ENCODE measurements at places on chromosomes 6 and 20.

DNA sequence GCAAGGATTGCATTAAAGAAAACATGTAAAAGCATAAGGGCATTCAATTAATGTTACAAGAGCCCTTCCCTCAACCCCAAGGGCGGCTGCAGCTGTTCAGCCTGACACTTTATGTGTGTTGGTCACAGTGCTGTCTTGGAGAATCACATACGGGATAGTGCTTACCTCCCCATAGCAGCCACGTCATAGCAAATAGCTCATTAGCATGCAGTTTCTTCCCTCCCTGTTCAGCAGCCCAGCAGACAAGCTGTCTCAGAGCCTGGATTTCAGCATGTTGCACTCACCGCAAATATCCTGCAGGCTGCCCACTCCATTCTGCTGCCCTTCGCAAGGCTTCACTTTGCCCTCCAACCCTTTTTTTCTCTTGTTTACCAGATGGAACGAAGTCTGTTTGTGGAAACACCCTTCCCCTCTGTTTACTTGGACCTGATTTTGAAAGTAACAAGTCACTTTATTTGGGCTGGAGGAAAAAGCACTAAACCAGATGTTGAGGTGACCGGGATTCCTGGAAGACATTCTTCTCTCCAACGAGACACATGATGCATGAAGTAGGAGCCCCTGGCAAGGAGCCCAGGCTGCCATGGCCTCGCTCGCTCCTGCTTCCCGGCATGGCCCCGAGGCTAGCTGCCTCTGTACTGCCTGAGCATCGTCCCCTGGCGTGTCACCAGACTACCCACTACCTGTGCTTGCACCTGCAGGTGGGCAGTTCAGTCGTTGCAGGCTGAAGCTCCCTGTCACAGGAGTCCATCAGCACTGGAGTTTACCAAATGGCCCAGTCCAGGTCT is 151.6 kb upstream of the GMDS start:
- no peak for DNase-seq

DNA sequence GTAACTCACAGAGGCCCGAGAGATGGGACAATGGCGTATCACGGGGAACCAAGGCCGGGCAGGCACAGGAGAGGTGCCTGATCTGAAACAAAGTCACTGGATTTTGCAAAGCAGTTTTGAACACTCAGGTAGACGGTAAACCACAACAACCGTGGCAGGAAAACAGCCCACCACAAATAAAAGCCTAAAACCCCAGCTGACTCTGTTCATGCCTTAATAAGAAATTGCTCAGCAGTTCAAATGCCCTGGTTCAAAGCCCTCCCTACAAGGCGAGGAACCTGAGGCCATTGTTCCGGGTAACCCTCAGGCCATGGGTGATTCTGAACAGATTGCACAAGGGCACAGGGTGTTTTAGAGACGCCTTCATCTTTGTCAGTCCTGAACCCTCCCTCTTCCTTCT is 114.2 kb downstream of the MAP3K7 start:
- DNase-seq = no peak

DNA sequence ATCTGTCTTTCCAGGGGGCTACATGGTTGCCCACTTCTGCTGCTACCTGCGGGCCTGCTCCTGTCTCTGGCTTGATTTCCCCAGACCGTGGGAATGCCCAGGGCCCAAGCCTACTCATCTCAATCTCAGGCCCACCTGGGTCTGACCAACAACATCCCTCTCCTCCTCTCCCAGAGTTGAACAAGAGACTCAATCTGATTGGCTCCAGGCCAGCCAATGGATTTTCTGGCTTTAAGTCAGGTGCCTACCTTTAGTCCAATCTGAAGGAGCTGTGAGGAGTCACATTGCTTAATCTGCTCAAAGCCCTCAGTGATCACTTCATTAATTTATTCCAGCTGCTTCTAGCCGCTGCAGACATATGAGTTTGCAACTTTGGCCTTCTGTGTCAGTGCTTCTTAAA is 162.4 kb upstream of the KCNG1 start:
- DNase-seq = no peak

GRCh38 chr20:35207950-35208611 is 18.4 kb upstream of the MMP24 start:
- DNase-seq = peak; percentile 75

- peak; percentile 37 for DNase-seq
Observed at GRCh38 chr6:111985202-111985731, 68.6 kb upstream of the CCN6 start.

- no peak for DNase-seq
Observed at GRCh38 chr6:44388887-44389286, 1.4 kb downstream of the CDC5L start.

DNA sequence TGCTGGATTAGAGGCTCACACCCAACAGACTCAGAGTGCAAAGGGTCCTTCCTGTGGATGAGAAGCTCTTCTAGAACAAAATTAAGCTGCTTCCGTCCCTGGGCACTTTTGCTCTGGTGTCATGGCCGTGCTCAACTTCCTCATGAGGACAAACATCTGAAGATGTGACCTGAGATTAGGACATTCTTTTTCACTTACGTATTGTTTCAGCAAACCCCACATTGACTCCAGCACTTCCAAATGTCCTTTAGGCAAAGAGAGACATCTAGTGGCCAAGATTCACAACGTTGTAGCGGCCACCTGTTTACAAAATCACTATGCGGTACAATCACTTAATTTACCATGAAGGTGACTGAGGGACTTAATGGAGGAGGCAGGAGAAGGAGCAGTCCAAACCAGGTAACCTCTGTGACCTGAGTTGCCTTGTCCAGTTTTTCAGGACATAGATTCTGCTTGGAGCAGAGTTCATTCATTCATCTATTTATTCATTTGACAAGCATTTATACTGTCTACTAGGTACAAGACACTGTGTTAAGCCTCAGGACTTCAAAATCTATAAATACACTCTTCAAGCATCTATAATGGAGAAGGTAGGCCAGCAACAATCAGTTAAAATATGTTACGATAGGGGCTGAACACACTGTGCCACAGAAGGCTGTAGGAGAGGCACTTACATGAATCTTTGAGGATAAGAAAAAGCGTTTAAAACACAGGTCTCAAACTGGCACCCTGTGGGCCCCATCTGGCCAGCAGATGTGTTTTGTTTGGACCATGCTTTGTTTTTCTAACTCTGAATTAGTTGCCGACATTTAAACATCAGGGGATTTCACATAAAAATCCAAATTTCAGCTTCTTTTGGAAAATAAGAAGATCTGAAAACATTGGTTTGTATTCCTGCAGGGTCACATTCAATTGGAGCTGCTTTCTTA is 5.6 kb upstream of the ADGRF1 start:
- DNase-seq = peak; percentile 70

GRCh38 chr6:43125555-43125954 is 45.5 kb upstream of the SRF start:
- no peak for DNase-seq

DNA sequence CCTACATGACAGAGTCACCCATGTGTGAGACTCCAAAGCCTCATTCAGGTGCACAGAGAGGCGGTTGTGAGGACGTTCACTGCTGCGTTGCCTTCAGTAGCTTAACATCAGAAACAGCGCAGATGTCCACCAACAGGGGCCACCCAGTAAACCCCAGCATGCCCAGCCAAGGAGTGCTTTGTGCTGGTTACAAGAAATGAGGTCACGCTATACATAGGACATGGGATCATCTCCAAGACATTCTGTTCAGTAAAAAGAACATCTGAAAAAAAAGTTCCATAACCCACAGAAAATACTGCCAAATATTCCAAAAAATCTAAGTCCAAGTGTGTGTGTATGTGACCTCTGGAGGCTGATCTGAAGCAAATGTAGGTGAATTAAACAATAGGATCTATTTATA is 16.0 kb downstream of the SLC52A3 start:
- DNase-seq = no peak

DNA sequence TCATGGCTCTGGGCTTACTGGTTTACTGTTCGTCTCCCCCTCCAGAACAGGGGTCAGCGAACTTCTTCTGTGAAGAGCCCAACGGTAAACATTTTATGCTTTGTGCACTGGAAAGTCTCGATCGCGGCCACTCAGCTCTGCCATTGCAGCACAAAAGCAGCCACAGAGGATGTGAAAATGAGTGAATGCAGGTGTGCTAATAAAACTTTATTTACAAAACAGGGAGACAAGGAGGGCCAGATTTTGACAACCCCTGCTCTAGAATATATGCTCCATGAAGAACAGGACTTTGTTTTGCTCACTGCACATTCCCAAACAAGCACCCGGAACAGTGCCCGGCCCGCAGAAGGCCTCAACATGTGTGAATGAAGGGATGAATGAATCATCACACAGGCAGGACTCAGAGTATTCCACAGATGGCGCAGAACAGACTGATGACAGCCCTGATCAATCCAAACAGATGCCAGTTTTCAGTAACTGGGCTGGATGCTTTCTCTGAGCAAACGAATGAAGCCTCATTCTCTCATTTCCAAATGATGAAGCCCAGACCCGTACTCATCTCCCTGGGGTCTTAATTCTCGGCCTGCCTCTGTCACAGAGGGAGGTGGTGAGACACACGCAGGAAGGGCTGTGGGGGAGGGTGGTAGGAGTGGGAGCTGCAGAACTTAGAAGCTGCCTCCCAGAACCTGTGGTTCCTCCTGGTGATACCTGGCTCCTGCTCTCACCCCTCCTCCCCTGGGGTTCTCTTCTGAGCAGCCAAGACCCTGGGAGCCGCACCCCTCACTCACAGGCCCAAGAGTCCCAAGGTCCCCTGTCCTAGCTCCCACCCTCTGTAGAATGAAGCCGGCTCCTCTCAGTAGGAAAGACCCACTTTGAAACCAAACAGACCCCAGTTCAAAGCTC is 196.4 kb downstream of the PREX1 start:
- no peak for DNase-seq

- no peak for DNase-seq
Observed at GRCh38 chr6:143429970-143430369, 20.5 kb downstream of the ADAT2 start.

DNA sequence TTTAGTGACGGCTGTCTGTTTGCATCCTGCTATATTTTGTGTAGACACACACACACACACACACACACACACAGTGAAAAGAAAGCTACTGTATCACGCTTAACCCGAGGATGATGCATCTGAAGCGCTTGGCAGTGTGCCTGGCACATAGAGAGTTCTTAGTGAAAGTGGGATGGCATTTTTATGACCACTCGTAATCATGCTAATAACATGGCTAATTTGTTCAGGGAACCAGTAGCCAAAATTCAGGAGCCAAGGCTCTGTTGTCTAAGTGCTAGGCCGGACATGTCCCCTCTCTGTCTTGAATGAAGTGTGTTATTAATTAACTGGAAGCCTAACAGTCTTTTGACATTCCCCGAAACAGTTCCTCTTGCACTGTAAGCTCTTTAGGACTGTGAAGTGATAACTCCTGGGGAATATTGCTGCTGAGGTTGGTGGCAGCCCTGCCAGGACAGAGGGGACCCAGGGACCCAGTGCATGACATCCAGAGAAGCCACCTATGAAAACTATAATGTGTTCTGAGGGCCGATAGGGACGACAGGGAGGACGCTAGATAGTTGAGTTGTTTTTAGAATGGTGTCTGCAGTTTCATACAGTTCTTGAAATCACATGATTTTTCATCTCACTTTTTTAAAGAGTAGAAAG is 45.0 kb upstream of the IRF4 start:
- no peak for DNase-seq

DNA sequence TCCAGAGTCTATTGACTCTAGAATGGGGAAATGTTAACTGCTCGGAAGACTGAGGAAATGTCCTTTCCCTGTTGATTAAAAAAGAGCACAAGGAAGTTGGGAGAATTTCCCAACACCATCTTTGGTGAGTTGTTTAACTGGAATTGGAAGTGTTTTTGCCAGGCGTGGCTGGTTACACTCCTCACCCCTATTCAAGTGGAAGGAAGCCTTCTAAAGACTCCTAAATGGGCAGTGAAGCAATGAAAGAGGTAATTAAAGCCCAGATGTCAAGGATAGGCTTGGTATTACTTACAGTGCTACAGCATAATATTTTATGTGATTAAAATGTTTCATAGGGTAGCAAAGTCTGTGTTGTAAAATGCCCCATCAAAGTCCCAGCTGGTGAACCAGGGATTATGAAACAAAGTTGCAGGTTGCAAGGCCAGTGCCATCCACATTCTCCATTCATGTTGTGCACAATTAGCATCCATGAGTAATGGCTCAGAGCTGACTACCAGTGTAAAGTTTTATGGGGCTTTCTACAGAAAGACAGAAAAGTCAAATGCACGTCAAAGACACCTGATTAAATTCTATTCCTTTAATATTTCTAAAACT is 52.6 kb downstream of the BTBD3 start:
- DNase-seq = no peak

DNA sequence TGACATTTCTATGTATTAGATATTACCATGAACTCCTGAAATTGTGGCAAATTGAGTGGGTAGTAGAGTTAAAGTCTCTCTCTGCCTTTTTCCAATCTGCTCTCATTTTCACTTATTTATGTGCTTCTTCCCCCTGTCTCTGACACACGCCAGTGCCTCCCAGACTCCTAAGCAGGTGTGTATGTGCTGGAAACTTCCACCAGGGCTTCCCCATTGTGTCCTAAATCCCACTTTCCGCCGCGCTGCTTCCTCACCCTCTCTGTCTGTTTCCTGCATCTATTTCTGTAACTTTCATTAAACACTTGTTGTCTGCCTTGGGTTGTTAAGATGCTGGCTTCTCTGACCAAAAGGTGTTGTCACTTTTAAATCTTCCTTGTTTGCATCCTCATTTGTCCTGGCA is 97.6 kb upstream of the HDGFL1 start:
- no peak for DNase-seq

DNA sequence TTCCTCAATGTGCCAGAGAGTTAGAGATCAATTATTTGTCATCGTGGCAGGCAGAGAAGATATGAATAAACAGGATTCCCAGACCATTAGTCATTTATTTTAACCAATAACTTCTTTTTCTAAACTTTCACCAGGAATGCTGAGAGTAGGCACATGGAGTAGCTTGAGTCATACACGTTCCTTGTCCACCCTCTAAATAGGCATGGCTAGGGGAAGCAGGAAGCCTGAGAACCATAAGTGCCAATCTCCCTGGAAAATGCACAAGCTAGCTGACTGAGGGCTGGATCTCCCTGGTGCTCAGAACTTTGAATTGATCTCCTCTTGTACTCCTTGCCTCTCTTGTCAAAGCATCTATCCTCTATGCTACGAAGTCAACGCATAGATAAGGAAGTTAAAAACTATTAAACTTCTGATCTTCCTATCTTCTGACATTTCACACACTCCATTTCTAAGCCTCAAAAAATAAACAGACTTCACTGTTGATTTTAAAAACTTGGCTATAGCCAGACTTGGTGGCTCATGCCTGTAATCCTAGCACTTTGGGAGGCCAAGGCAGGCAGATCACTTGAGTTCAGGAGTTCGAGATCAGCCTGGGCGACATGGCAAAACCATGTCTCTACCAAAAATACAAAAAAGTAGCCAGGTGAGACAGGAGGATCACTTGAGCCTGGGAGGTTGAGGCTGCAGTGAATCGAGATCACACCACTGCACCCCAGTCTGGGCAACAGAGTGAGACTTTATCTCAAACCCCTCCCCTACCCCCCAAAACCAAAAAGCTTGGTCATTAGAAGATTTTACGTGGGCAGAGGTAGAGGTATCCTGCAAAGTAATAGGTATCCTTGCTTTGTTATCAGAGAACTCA is 11.8 kb downstream of the ADTRP start:
- peak; percentile 85 for DNase-seq
